ENCODE measurements at places on chromosomes 6 and 20.
A peak's percentile ranks its signal among the peaks of the same experiment; 100 is the strongest.

- no peak for DNase-seq
These were observed 15.0 kb downstream of the WRNIP1 start for GRCh38 chr6:2780102-2780737.

DNA sequence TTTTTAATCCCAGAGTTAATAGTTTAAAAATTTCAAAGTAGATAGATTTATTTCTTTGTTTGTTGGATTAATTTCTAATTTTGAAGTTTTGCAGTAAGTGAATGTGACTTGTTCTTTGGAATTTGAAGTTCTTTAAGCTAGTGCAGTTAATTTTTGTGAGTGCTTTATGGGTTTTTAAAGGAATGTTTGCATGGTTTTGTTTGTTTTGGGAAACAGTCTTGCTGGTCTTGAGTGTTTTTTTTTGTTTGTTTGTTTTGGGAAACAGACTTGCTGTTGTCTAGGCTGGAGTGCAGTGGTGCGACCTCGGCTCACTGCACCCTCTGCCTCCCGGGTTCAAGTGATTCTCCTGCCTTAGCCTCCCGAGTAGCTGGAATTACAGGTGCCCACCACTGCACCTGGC is 9.5 kb downstream of the PANK2 start:
- no peak for DNase-seq

DNA sequence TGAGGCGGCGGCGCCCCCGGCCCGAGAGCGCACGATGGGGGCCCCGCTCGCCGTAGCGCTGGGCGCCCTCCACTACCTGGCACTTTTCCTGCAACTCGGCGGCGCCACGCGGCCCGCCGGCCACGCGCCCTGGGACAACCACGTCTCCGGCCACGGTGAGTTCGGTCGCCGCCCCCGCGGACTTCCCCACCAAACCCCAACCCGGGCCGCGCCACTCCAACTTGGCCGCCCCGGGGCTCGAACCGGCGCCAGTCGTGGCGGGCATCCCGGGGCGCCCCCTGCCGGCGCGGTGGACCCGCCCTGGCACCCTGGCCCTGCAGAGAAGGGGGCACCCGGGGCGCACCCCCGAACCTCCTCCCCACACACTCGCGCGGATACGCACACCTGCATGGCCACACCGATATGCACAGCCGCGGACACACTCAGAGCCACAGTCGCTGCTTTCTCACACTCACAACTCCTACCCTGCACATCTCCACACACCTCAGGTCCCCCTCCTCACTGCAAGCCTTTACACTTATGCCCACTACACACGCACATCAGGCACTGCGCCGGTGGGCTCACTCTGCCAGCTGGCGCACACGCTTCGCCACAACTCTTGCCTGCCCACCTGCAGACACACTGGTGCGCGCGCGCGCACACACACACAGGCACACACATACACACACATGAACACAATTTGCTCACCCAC is 535 bp downstream of the VSTM2L start:
- no peak for DNase-seq

- no peak for DNase-seq
These were observed 13.0 kb upstream of the ABHD16B start for GRCh38 chr20:63848003-63848911.

GRCh38 chr6:111838749-111839484 is 34.3 kb downstream of the FYN start:
- DNase-seq: no peak

DNA sequence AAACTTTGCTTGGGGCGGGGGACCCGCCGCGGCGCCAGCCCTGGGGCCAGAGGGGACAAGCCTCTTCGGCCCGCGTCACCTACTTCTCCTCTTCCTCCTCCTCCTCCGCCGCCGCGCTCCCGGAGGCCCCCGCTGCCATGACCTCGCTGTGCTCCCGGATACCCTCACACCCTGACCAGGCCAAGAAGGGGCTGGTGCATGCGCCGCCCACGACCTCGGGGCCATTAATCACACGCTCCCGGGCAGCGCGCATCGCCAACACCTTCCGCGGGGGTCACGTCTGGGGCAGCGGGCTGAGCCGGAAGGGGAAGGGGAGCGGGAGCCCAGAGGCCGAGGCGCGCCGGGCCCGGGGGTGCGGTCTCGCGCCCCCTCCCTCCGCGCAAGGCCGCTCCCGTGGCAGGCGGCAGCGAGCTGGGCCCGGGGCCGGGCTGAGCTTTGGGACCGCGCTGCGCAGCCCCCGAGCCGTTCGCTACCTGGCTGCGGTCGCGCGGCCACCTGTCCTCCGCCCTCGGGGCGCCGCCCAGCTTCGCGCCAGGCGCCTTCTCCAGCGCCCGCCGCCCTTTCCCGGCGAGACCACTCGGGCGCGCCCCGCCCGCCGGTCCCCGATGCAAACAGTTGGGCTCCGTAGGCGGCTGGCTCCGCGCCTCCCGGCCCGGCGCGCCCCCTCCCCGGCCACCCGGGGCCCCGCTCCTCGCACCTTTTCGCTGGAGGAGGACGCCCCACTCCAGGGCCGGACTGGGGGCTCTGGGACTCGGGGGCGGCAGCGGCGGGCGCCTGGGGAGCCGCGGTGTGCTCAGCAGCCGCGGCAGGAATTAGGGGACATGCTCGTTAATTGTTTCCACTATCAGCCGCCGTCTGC is 575 bp upstream of the CNR1 start:
- DNase-seq: no peak

GRCh38 chr6:55276745-55277530 is 50.3 kb upstream of the GFRAL start:
- DNase-seq: no peak

DNA sequence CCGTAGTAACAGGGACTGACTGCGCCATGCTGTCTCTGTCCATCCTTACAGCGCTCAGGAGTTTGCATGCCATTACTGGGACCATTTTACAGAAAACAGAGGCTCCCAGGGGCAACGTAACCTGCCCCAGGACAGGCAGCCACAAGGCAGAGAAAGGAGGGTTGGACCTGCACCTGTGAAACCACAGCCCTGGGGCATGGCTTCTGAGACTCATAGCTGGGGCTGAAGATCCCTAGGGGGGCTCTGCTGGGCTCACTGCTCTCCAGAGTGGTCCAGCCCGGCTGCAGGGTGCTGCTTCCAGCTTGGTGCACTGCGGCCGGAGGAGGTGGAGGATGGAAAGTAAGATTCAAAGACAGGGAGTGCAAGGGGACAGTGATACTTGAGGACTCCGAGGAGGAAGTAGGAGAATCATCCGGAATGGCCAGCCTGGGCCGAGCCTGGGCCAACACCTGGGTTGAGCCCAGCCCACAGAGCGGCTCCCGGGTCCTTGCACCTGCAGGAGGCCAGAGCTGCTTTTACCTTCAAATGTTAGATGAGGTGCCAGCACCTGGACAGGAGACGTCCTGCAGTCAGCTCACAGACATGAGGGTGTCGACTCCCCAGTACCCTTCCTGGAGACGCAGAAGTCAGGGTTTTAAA is 183.2 kb downstream of the CDH4 start:
- DNase-seq: no peak

DNA sequence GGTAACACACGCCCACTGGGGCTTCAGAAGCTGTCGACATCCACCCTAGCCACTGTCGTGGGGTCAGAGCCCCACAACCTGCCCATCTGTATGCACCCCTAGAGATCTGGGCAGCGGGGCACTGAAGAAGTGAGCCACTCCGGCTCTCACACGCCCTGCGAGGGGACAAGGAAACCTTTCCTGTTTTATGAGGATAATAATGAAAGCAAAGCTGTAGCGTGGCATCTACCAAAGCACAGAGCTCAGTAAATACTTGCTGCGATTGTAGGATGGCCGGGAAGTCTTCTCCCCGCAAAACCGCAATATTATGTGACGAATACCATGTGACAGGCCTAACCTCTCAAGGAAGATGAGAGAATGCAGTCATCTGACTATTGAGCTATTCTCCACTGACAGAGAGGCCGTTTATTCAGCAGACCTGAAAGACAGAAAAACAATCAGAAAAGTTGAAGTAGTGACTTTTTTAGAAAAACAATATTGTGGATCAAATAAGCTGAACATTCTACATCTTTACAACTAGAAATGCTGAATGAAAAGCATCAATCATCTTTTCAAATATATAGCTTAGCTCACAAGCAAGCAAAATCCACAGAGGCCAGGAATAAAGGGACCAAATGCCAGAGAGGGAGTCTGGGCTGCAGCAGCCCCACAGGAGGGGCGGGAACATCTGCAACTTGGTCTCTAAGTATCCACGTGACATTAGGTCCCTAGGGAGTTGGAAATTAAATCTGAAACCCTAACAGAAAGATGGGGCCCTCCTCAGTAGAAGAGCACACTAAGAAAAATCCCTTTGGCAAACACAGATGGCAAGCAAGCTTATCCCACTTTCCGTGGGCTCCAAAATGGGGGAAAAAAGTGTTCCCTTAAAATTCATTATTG is 207.8 kb downstream of the TTLL2 start:
- no peak for DNase-seq

DNA sequence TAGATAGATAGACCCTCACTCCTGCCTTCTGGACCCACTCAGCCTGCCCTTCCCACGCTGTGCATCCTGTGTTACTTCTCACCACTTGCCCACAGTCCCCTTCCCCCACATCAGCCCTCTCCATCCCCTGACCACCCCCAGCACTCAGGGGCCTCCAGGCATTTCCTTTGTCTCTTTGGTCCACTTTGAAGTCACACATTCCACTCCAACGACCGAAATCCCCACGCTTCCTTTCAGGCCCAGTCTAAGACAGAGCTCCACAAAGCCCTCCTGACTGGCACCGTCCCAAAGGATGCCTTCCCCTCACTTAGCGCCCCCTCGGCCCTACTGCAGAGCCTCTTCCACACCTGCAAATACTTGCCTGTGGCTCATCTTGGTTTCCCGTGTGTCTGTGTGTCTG is 83.8 kb downstream of the FOXF2 start:
- DNase-seq: no peak

- DNase-seq: no peak
These were observed 148.4 kb upstream of the EYA4 start for GRCh38 chr6:133092771-133093170.

DNA sequence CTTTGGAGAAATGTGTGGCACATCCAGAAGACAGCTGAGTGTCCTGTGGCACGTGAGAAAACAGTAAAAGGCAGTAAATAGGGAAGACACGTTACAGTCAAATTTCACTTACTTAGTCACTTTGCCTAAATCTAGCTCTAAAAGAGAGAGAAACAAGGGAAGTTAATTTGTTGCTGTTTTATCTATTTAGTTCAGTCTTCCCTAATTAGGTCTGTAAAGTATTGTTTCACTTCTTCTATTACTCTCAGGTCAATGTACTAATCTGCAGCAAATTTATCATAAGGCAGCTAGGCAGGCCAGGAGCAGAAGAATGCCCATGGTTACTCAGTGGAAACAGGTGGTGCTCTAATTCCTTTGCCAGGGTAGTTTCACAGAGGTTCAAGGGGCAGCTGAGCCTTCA is 124.3 kb upstream of the CNR1 start:
- DNase-seq: no peak

- DNase-seq: no peak
These were observed 142.3 kb downstream of the LY86 start for GRCh38 chr6:6730831-6731230.

GRCh38 chr6:148611213-148611612 is 135.6 kb upstream of the UST start:
- peak; percentile 65 for DNase-seq

- no peak for DNase-seq
These were observed 8.5 kb downstream of the PYGB start for GRCh38 chr20:25256226-25256859.

GRCh38 chr20:38987777-38988176 is 25.6 kb downstream of the DHX35 start:
- no peak for DNase-seq

DNA sequence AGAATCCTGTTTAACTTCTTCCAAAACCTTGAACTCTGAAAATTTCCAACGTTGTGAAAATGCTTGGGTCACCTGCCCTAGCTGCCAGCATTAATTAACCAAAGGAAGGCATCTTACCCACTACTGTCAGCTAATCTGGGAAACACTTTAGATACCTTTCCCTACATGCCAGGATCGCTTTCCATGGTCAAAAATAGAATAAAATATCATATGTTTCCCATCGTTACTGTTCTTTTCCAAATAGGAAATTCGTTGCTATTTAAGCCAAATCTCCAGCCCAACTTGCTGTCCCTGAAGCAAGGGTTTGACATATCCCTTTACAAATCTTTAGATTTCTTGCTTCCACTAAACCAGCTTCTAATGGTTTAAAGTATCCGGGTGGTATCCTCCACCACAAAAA is 157.5 kb downstream of the AIG1 start:
- DNase-seq: no peak

- DNase-seq: no peak
These were observed 105.8 kb upstream of the DUSP22 start for GRCh38 chr6:186340-186965.

DNA sequence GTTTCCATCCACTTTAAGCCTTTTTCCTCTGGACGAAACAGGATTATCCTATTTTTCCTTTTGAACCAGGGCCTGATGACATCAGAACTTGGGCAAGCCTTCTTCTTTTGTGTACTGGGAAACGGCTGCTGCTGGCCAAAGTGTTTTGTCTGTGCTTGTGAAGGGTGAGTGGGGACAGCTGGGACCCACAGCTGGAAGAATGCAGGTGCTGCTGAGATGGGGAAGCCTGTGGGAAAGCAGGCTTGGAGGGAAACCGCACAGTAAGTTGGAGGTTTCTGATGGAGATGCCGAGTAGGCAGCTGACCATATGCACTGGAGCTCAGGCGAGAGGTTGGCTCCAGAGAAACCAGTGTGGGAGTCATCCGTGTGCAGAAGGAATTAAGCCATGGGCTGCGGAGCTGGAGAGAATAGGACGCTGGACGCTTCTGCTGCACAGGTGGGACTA is 8.5 kb upstream of the PSMG4 start:
- DNase-seq: peak; percentile 28

Data from Peyer's patch (tissue), 4 donors.